Stimulated activated CD4-positive, alpha-beta T cell treated with anti-CD3 and anti-CD28 coated beads, TNF-alpha, amount 100 ng/mL, for 48 hours (primary cell): ENCODE measurements at places on chromosomes 2 and 18.

DNA sequence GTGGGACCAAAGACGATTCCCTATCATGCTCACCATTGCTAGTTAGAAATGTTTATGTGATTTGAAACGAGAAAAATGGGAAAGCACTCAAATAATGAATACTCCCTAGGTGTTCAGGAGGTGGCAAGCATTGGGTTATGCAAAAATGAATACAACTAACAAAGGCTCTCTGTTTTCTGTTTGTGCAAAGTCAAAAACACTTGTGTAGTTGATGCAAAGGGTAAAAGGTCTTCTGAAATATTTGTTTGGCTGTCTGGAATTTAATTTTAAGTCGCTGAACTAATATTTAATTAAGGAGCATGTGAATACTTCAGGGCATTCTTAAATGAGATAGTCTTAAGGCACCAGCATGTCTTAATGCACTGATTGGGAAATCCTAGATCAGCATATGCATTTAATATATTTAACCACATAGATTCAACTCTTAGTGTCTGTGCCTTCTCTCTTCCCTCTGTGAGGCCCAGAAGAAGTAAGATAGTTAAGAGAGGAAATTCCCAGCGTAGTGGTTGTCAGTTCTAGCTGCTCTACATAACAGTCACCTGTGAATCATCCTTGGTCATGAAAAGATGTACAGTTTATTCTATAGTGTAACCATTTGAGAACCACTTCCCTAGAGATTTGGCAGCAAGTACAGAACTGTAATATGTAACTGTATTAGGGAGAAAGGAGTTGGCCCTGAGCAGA is 111.9 kb downstream of the EPC2 start:
- no peak for DNase-seq

- no peak for DNase-seq
These were observed 129.6 kb upstream of the CNGA3 start for GRCh38 chr2:98216616-98217015.

DNA sequence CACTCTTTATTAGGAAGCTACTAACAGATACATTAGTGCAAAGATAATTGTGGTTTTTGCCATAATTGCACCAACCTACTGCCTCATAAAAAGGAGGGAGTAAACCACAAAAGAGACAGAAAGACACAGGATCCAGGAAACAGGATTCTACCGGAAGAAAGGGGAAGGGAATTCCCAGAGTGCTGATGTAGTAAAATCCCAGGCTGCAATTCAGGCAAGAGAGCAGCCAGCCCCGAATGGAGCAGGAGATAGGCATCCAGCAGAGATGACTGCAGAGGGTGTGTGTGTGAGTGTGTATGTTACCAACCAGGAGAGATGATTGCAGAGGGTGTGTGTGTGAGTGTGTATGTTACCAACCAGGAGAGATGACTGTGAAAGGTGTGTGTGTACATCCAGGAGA is 84.4 kb downstream of the KCNS3 start:
- DNase-seq, result no peak

DNA sequence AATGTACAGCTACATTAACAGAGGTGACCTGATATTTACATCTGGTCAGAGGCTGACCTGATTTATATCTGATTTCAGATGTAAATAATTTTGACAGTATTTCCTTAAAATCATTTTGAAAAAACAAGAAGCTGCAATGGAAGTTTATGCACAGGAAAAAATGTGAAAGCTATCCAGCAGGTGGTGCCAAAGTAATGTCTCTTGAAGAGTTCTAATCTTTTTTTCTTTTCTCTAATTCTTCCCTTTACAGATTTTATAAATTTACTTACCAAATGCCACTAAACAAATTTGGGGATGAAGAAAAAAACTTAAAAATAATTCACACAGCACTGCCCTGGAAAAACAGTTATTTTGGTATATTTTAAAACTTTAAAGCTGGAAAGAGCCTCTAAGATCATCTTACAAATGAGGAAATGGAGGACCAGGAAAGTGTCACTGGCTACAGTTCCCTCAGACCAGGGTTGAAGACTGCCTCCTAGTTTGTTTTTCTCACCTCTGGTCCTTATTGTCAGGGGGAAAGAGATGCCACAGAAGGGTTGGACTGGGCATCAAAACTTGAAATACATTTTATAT is 16.4 kb upstream of the FBLN7 start:
- no peak for DNase-seq

- DNase-seq, result no peak
These were observed 48.3 kb downstream of the KLHL29 start for GRCh38 chr2:23433282-23433681.

GRCh38 chr18:9871244-9871746 is 14.5 kb upstream of the TXNDC2 start:
- DNase-seq, result no peak

DNA sequence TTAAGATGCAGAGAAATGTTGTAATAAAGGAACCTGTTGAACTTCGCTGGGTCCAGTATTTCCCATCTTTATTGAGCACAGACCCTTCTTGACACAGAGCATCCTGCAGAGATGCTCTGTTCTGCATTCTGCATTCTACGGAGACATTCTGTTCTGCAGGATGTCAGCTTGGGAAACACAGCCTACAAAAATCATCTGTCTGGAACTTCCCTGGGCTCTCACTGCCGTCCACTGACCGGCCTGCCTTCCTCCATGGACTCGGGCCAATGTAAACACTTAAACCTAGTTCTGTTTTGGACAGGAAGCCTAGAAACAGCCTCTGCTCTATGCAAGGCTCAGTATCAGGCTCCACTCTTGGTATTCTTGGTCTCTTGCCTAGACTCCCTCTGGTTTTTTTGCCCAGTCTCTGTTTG is 90.0 kb upstream of the PPP1CB start:
- no peak for DNase-seq

GRCh38 chr18:78021196-78021595 is 771.5 kb downstream of the GALR1 start:
- DNase-seq, result no peak

DNA sequence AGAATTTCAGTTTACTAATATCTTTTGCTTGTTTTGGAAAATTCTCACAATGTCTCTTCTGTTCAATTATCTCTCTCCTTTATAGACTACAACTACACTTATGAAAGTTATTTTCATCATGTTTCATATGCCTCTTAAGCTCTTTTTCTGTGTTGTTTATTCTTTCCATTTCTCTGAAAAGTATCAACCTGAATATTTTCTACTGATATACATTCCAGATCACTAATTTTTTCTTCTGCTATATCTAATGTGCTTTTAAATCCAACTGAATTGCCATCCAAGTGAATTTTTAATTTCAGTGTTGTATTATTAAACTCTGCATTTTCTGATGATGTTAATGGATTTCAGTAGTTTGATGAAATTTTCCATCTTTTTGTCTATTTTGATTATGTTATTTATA is 301.3 kb downstream of the HRH4 start:
- DNase-seq, result no peak

DNA sequence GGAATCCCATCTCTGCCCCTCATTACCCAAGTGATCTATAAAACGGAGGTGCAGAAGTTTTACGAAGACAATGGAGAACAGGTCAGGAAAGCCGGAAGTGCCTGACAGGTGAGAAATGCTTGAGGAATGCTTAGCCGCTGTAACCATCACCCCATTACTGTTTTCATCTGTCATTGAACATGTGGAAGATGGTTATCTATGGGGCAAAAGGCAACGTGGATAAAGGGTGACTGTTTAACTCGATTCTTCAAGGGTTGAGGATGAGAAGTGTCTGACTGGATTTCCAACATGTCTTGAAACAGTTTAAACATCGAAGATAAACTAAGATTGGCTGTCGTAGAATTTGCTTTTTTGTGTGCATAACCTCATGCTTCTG is 17.3 kb downstream of the HK2 start:
- no peak for DNase-seq

- no peak for DNase-seq
These were observed 37.4 kb downstream of the EPAS1 start for GRCh38 chr2:46334389-46335271.

DNA sequence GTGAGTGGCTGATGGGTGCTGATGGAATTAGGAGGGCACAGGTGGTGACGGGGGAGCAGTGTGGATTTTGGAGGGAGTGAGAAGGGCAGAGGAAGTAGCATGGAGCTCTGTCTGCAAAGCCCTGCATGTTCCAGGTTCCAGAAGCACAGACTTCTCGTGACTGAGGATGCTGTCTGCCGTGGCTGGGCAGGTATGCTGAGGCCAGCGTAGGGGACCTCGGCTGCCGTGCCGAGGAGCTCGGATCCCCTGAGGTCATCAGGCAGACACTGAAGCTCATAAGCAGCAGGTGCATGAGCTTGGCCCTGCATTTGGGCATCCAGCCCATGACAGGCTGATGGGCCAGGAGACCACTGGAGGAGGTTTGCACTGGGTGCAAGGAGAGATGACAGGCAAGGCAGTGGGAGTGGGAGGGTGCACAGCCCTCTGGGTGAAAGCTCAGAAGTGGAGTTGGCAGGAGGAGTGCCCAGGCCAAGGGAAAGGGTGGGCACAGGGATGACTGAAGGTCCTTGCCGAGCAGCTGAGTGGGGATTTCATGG is 215.3 kb downstream of the SH3RF3 start:
- no peak for DNase-seq

DNA sequence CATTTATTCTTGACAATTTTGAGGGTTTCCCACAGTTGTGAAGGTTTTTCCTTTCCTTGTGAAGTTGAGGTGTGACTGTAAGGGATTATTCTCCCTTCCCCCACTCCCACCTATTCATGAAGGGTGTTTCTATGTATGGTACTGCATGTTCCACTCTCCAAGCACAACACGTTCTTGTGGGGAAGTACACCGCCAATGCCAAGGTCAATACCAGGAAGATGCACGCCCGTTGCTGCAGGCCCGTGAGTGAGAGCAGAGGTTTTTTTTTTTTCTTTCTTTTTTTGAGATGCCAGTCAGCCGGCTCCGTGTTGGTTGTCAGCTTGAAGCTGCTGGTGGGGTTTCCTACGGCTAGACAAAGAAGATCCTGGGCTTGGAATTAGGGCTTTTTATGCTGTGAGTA is 38.6 kb upstream of the EPHA4 start:
- DNase-seq, result no peak

GRCh38 chr2:6937157-6937556 is 19.9 kb downstream of the RNF144A start:
- DNase-seq, result no peak

GRCh38 chr18:8711736-8712135 is 6.4 kb downstream of the MTCL1 start:
- no peak for DNase-seq

DNA sequence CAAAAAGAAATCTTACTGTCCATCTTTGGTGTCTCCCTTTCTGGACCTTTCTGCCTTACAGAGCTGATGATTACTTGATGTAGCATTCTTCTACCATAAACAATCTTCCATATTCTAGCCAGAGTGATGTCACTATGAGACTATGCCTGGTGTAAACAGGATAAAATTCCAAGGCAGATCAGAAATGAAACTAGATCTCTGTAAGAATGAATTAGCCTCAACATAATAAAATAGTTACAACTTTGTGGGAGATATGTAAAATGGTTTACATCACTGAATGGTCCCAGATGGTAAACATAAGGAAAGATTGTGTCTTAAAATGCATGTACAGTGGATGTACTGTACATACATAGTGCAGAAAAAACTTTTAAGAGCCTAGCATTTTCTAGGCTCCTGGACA is 112.3 kb upstream of the ZNF521 start:
- no peak for DNase-seq

- no peak for DNase-seq
These were observed 281.7 kb downstream of the HRH4 start for GRCh38 chr18:24741965-24742724.

- DNase-seq, result peak; percentile 32
These were observed 35.7 kb downstream of the NOL10 start for GRCh38 chr2:10654069-10654468.

DNA sequence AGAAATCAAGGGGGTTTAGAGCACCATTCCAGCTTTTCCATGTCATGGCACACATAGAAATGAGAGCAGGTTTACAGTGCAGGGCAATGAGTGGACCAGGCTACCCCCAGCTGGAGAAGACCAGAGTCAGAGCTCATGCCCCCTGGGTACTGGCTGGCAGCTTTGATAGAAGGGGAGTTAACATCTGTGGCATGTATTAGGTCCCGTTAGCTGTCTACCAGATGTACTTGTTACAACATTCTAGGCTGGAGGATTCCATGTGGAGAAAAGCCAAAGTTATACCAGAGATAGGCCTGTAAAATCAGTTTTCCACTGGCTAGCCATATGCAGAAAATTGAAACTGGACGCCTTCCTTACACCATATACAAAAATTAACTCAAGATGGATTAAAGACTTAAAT is 109.2 kb downstream of the CCDC85A start:
- DNase-seq, result no peak

GRCh38 chr2:169448865-169449264 is 30.4 kb upstream of the BBS5 start:
- no peak for DNase-seq

GRCh38 chr2:132460781-132461180 is 44.2 kb downstream of the GPR39 start:
- DNase-seq, result no peak

DNA sequence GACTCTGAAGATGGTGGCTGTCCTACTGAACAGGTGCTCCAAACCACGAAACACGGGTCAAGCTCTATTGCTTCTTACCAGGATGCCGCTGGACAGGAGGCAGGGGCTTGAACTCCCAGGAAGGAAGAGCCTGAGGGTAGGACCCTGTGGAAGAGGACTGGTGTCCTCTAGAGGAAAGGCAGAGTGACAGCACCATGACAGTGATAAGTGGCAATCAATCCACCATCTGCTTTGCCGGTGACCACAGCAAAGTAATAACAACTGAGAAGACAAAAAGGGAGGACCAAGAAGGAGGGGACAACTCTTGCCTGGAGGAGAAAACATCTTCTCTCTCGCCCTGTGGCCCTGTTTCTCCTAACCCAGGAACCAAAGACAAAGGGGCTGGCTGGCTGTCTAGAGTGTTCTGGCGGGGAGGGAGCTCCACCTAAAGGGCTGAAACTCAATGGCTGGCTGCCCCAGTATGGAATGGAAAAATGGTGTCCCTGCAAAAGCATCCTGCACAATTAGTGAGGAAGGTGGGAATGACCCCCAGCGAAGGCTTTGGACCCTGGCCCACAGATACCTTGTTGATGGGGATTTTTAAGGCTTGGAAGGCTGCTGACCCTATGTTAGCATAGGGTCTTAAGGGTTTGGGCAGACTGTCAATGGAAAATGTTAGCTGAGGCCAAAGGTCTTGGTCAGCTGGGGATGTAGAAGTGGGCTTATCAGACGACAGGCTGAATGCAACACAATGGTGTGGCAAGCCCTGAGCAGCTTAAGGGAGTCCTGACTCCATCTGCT is 35.4 kb downstream of the PROC start:
- DNase-seq, result no peak

- DNase-seq, result no peak
These were observed 437.9 kb downstream of the PIK3C3 start for GRCh38 chr18:42392926-42393325.

GRCh38 chr2:28949190-28949589 is 31.9 kb upstream of the TOGARAM2 start:
- no peak for DNase-seq
